ENCODE measurements at places on chromosomes 5 and 9.
A peak's percentile ranks its signal among the peaks of the same experiment; 100 is the strongest.

DNA sequence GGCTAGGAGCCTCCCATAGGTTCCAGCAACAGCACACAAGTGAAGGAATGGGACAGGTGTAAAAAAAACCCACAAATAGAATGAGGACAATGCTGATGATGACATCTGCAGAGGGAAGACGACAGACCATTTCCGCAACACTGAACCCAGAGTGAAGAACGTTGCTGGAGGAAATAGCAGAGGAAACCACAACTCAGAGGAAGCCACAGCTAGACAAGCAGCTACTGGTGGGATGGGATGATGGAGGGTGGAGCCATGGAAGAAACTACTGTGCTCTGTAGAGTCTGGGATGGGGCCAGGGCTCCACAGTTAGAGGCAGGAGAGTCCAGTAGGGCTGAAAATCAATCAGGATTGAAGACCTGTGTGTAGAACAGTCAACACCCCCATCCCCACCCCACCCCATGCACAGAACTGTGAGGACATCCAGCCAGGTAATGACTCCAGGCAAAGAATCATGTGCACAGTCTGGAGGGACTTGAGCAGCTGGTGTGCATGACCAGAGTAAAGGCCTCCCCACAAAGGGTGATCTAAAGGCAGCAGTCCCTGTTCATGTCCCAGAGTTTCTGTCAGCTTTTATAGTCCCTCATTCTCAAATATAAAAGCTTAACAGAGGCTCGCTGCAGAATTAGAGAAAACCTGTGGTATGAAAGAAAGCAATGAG is 65.2 kb upstream of the SPIN1 start:
- no peak for DNase-seq

DNA sequence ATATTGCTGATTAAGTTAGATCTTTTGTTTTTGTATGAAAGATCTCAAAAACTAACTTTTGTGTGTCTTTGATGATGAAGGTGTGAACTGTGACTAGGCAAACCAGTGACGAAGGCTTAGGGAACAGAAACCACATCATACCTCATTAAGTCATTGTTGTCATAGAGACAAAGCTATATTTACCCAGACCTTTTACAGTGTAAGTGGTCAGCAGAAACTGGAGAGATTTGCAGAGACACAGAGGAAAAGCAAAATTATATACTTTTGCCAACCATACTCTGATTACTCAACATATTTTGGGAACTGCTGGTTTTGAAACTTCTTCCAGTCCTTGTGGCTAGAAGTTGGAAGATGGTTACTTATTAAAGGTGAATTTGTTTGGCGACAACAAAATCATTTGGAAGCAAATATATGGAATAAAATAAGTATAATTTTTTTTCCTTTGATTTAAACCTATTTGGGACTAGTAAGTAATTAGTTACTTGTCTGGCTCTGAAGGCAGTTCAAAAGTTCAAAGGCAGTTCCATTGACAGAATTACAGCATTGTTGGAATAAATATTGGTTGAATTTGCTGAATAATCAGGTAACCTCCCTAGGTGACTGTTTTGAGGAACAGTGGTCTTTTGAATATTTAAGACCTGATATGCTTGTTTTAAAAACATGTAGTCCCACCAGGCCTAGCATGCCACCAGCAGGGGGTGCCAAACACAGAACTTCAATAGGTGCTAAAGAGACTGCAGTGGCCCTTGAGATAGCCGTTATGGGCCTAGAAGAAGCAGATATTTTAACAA is 103.8 kb downstream of the RPS23 start:
- DNase-seq = peak; percentile 51

- DNase-seq = no peak
Observed at GRCh38 chr5:141515946-141516671, 27.2 kb downstream of the PCDHGC5 start.

DNA sequence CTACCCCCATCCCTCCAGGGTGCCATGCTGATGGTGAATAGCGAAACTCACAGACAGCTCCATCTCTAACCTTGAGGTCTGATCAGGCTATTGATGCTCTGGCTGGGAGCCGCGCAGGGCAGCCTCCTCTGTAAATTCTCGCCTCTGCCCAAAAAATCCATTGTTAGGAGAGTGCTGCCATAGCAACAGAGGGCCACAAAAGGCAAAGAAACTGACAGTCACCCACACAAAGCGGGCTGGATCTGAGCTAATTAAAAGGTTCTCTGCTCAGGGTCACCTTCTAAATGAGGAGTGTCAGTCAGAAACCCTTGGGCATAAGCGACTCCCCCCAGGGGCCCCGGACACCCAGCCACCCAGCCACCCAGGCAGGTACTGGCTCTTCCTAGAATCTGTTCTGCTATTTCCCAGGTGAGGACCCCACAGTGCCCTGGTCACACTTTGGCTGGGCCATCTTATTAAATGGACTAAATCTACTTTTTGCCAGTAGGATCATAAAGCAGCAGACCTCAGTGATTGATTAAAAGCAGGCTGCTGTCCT is 126.7 kb downstream of the MED10 start:
- no peak for DNase-seq

DNA sequence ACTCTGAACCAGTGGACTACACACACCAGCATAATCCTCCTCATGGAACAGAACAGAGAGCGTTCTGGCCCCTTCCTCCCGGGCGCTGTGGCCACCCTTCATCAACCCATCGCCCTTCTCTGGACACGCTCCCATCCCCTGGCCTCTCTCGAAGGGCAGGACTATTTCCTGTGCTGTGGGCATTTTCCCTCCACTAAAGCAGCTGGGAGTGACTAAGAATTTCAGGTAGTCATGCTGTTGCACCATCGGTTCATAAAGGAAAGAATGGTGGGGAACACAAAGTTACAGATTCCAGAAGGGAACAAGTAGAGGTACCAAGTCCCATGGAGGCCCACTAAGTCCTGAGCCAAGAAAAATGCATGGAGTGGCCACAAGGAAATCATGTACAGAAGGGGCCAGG is 68.6 kb downstream of the EPB41L4B start:
- no peak for DNase-seq

- DNase-seq = no peak
Observed at GRCh38 chr5:35990941-35991611, at the start of gene UGT3A1. TSS of gene UGT3A1 (minus strand) at chr5:35991390. CDS start at chr5:35991240, 150 bp downstream.

DNA sequence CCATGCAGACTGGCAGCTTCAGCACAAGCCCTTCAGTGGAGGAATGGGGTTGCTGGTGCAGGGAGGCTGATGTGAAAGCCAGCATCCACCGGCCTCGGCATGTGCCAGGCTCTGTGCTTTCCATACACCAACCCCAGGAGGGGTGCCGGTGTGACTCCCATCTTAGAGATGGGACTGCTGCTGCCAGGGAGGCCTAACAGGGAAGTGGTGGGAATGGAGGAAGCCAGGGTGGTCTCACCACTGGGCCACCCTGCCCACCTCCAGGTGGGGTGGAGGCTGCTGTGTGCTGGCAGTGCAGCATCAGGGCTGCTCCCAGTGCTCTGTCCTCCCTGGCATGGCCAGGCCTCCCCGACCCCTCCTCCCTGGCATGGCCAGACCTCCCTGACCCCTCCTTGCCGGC is 32.8 kb upstream of the PITX1 start:
- no peak for DNase-seq

- no peak for DNase-seq
Observed at GRCh38 chr5:2110137-2110933, 227.6 kb upstream of the IRX4 start.

DNA sequence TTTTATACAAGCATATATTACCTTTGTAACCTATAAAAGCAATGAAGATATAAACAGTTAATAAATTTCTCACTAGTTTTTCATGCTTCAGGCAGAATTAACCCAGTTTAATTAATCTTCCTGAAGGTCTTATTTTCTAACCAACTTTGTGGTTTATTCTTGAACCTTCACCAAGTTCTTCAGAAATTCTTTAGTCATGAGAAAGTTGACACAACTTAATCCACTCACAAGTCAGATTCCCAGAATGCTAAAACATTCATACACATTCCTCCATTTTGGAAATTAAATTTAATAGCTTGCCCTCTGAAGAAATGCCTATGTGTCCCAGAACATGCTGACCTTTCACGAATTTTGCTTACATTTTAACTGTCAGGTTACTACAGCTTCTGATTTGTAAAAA is 105.4 kb upstream of the PAM start:
- no peak for DNase-seq

GRCh38 chr5:132458226-132458560 is 32.4 kb downstream of the IRF1 start:
- DNase-seq = no peak

- no peak for DNase-seq
Observed at GRCh38 chr9:120289098-120289497, 290.9 kb downstream of the CDK5RAP2 start.

GRCh38 chr9:137878146-137878941 is 762 bp downstream of the CACNA1B start:
- DNase-seq = peak; percentile 17

- no peak for DNase-seq
Observed at GRCh38 chr9:130201399-130201873, 29.2 kb downstream of the NCS1 start.

- DNase-seq = no peak
Observed at GRCh38 chr5:117266280-117266679, 691.7 kb upstream of the SEMA6A start.

- DNase-seq = no peak
Observed at GRCh38 chr5:172624083-172624995, 16.7 kb upstream of the NEURL1B start.

- no peak for DNase-seq
Observed at GRCh38 chr5:143569213-143569701, 165.8 kb upstream of the NR3C1 start.

- DNase-seq = no peak
Observed at GRCh38 chr5:122908662-122909061, 63.2 kb downstream of the SNX24 start.

DNA sequence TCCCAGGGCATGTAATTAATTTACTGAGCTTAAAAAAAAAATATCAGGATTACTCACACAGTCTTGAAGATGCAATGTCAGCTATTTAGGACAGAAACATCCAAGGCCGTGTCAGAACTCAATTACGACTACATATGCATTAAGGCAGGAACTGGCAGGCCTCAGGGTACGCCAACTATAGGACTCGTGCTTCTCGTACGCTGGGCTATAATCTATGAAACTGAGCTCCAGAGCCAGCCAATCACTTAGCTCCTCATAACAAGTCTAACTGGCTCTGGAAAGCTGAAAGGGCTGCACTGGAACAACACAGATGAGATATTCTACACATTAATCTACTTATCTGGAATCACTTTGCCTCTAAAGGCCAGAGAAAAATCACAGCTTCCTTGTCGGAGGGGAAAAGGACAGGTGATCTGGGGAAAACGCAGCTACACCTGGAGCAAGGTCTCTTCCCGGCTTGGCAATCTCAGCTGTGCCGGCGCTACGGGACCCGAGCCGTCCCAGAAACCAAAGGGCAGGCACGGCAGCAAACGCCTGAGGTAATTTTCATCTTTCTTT is 212.0 kb downstream of the DEPDC1B start:
- DNase-seq = no peak

DNA sequence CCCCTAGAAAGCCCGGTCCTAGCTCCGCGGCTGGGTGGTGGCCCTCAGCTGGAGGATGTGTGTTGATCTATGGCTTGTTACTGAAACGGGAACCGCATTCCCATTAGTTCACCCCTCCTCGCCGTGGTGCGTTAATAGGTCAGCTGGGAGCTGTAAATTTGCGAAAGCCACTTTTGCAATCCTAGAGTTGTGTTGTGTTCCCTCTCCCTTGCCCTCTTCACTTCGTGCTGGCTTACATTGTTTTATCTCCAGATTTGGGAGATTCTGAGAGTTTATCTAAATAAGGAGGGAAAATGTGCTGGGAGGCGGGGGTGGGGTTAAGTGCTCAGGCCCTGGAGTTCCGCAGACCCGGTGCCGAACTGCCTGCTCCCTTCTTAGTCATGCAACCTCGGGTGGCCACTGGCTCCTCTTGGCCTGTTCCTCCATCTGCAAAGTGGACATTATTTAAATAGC is 62.8 kb downstream of the HMCN2 start:
- DNase-seq = no peak

- no peak for DNase-seq
Observed at GRCh38 chr9:93828331-93829097, 126.6 kb downstream of the BARX1 start.

GRCh38 chr9:113228130-113228665 is 6.9 kb downstream of the SLC31A1 start:
- DNase-seq = no peak

DNA sequence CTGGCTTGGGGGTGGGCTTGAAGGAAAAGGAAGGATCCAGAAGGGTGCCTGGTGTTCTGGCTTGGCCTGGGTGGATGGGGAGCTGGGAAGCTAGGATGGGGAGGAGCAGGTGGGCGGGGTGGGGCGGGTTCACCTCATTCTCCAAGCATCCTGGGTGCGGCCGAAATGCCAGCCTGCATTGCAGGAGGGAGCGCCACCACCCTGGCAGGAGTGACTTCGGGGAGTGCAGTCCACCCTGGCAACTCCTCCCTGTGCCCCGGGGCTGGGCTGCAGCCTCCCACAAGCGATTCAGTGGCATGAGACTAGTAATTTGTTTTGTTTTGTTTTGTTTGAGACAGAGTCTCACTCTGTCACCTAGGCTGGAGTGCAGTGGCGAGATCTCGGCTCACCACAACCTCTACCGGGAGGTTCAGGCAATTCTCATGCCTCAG is 5.5 kb downstream of the TTC16 start:
- DNase-seq = no peak

GRCh38 chr9:124286292-124286931 is 28.7 kb downstream of the NEK6 start:
- no peak for DNase-seq

GRCh38 chr5:143707806-143708205 is 104.2 kb upstream of the HMHB1 start:
- DNase-seq = no peak

- DNase-seq = no peak
Observed at GRCh38 chr9:83930881-83931280, 9.6 kb upstream of the KIF27 start.
